ENCODE measurements at places on chromosomes 2 and 18. TPM values are rescaled to one million over a fixed set of nuclear protein-coding genes. Genes with fewer than 3 reads are reported as not detected.
A peak's percentile ranks its signal among the peaks of the same experiment; 100 is the strongest.

- DNase-seq, result no peak
Measured at GRCh38 chr2:72974436-72974754, 57.1 kb downstream of the EMX1 start.

GRCh38 chr2:129456691-129457090, 522.8 kb upstream of the RAB6C start:
- no peak for DNase-seq

DNA sequence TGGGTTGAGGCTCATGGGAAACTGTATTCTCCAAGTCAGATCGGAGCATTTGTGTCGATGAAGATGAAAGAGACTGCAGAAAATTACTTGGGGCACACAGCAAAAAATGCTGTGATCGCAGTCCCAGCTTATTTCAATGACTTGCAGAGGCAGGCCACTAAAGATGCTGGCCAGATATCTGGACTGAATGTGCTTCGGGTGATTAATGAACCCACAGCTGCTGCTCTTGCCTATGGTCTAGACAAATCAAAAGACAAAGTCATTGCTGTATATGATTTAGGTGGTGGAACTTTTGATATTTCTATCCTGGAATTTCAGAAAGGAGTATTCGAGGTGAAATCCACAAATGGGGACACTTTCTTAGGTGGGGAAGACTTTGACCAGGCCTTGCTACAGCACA, 336.6 kb downstream of the PAX3 start:
- no peak for DNase-seq

The EPHA4 gene
- total RNA-seq, result 0.59 TPM

DNA sequence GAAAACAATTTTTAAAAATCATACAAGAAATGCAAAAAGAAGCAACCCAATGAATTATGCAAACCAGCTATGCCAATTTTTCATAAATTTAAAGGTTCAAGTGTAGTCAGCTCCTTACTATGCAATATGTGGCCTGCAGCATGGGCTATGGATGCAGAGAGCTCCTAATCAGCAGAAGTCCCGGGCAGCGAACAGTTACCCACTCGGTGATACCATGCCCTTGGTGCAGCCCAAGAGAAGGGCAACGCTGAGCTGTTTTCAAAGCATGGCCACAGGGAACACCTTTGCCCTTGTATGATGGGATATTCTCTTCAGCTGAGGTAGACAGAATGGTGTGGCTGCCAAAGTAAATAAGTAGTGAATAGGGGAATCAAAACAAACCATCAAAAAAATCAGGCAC, 17.3 kb upstream of the ARL5A start:
- DNase-seq, result no peak

GRCh38 chr18:68448736-68449135, 266.2 kb downstream of the TMX3 start:
- DNase-seq, result no peak

GRCh38 chr2:233429175-233429897, 75.0 kb downstream of the DGKD start:
- peak; percentile 27 for DNase-seq

The GCC2 gene
- 47.8 TPM for total RNA-seq

The FAM117B gene
- 3.7 TPM for total RNA-seq

GRCh38 chr18:12283666-12284065, 24.4 kb upstream of the TUBB6 start:
- DNase-seq, result no peak

DNA sequence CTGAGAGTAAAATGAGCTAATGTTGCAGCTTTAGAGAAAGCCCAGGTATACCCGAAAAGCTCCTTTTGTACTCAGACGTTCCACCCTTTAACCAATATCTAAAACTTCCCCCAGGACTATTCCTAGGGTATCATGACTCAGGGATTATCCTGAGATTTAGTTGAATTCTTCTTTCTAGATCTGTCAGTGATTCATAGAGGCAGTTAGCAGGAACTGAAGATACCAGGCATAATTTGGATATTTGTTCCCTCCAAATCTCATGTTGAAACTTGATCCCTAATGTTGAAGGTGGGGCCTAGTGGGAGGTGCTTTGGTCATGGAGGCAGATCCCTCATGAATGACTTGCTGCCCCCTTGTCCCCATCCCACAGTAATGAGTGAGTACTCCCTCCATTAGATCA, 161.2 kb upstream of the LRP1B start:
- no peak for DNase-seq

Data from activated CD8-positive, alpha-beta memory T cell treated with anti-CD3 and anti-CD28 coated beads, Interleukin-2, amount 10 ng/mL, durations not matched to agents 7 days and 5 days (primary cell).